Activated CD4-positive, CD25-positive, alpha-beta regulatory T cell (primary cell): ENCODE measurements at places on chromosomes 1 and 21.

DNA sequence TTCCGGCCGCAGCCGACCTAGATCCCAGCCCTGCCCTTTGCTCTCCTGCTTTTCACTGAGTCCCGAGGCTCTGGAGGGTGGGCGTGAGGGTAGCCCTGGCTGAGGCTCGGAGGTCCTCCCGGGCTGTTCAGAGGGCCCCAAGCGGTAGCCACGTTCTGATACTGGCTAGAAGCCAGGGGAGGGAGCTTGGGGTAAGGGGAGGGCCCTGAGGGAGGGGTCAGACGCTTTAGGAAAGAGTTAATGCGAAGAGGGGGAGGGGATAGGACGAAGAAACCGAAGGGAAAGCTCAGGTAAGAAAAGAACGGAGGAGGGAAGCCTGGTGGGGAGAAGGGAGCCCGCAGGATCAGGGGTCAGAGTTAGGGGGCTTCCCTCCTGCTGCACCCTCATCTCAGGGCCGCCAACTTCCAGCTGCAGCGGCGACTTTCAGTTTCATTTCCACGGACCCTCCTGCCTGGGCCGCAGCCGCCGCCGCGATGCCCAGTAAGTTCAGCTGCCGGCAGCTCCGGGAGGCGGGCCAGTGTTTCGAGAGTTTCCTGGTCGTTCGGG lies at the start of gene MOV10:
Gene MOV10 (plus strand): TSS at position 220 of the 546 bp plus-strand sequence. CDS start 254 bp downstream, at position 474.
- peak; percentile 31 for DNase-seq

GRCh38 chr1:44310006-44310405 lies 45.1 kb downstream of the ERI3 start:
- no peak for DNase-seq

- no peak for DNase-seq
Observed at GRCh38 chr1:89757532-89757931, 63.3 kb upstream of the LRRC8D start.

DNA sequence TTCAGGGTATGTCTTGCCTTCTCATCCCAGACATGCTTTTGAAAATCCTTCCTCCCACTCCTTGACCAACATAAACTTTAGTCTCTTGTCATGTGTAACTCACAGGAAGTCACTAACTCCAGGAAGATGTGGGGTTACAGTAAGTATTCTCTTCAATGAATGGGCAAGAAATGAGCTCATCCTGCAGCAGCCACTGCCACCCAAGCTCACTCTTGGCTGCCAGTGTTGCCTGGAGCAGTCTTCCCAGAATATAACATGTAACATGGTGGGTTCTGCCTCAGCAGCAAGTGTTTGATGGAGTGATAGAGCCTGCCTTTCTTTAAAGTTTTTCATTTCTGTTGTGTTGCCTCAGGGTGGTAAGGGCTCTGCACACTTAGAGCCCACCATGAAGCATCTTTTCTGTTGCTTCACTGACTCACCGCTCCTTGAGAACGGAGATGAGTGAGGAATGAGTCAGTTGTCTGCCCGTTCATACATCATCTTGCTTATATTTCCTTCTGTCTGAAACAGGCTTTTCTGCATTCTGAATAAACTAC lies 187.0 kb downstream of the TPR start:
- DNase-seq: no peak

- peak; percentile 7 for DNase-seq
Observed at GRCh38 chr1:236103646-236104218, 38.6 kb upstream of the GPR137B start.

- no peak for DNase-seq
Observed at GRCh38 chr1:32684167-32684811, 18.3 kb downstream of the SYNC start.

- DNase-seq: no peak
Observed at GRCh38 chr1:109228167-109228566, 14.4 kb downstream of the SARS1 start.

DNA sequence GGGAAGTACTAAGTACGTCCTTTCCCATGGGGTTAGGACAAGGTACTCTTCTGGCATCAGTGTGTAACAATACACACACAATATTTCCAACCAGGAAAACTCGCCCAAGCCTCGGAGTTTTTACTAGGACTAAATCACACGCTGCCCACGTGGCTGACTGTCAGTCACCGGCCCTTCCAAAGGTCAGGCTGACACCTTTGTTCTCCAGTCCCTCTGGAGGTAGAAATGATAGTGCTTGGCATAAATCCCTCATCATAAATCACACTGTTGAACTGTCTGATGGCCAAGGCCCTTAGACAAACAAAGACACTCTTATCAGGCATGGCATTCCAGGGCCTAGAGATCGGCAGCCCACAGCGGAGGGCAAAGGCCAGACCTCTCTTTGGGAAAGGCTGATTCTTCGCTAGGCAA lies 16.9 kb upstream of the SLAMF9 start:
- no peak for DNase-seq

DNA sequence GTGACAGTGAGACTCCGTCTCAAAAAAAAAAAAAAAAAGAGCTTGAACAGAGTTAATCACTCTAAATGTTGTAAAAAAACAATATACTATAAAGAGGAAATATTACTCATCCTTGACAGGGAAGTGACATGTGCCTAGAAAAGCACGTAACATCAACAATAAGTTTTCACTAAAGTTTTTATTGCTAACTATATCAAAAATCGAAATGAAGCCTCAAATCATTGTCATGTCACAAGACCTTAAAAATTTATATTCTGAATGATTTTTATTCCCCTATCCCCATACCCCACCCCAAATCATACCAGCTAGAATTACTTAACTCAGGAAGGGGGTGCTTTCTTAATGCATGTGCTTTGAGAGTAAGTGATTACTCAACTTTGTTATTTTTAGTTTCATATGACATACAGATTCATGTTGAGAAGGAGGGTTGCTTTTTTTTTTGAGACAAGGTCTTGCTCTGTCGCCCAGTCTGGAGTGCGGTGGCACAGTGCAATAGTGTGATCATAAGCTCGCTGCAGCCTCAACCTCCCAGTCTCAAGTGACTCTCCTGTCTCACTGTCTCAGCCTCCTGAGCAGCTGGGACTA lies 53.6 kb upstream of the MUTYH start:
- DNase-seq: no peak

DNA sequence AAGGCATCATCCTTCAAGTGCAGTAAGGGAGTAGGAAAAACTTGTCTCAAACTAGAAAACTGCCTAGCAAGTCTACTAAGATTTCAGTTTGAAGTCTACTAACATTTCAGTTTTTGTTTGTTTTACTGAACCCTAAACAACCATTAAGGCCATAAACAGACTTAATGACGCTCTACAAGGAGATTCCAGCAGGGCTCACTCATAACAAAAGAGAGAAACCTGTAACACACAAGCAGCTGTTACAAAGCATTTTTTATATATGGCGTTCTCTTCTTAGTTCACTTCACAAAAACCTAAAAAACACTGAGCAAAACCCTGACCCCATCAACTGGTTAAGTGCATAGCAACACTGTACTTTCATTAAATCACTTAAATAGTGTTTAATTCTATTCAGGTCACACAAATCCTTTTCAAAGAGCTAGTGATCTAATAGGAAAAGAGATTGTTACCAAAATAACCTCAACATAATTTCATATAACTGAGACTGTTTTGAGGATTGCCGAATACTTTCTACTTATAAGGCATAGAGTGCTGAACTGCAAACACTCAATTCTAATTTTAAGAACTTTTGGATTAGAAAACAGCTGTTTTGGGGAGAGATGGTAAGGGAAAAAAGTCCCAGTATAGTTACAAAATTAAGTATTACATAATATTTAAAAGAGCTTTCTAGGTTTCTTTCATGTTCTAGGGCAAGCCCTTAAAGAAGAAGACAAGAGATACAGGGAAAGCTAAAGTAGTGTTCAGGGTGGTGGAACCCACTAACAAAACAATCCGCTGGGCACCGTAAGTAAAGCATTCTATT lies 1.4 kb downstream of the B3GALNT2 start:
- DNase-seq: no peak

DNA sequence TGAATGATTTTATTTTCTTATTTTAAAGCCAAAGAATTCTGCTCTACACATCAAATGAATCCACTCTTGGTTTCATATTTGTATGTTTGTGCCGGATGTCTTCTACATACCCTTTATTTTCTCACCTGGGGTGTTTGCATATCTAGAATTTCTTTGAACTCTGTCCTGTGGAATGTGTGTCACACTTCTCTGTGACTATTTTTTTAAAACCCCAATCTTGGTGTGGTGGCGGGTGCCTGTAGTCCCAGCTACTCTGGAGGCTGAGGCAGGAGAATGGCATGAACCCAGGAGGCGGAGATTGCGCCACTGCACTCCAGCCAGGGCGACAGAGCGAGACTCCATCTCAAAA lies 35.4 kb downstream of the CENPF start:
- DNase-seq: no peak

- no peak for DNase-seq
Observed at GRCh38 chr1:205229399-205229871, 1.7 kb downstream of the TMCC2 start.

DNA sequence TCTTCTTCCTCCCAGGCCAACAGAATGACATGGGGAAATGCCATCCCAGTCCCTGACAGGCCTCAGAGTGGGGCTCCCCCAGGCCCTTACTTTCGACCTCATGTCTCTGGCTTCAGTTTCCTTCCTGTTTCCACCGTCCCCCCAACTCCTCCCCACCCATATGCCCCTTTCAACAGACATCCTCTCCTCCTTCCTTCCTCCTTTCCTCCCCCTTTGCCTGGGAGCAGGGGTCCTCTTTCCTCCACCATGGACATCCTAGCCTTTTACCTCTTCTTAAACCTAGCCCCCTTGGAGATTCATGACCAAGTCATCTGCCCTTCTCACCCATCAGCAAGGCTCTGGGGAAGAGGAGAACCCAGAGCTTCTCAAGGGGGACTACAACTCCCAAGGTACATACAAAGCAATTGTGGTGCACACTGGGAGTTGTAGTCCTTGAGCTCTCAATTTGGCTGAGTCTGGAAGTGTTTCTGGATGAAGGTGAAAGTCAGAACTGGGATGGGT lies 4.0 kb downstream of the ZBTB7B start:
- no peak for DNase-seq

- no peak for DNase-seq
Observed at GRCh38 chr1:119715542-119715941, 3.8 kb downstream of the PHGDH start.

DNA sequence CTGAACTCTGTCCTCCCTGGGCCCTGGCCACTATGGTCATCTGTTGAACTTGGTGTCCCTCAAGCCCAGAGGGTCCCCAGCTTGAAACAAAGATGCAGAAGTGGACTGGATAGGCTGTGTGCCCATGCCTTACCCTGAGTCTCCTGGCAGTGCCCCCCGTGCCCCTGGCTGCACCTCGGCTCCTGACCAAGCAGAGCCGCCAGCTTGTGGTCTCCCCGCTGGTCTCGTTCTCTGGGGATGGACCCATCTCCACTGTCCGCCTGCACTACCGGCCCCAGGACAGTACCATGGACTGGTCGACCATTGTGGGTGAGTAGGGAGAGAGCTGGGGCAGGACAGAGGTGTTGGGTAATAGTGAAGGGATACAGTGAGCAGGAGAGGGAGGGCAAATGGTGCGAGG lies 10.7 kb downstream of the TIE1 start:
- DNase-seq: no peak

- no peak for DNase-seq
Observed at GRCh38 chr1:21052034-21052433, 124.7 kb downstream of the EIF4G3 start.

GRCh38 chr1:51061231-51061918 lies 40.7 kb upstream of the C1orf185 start:
- no peak for DNase-seq

DNA sequence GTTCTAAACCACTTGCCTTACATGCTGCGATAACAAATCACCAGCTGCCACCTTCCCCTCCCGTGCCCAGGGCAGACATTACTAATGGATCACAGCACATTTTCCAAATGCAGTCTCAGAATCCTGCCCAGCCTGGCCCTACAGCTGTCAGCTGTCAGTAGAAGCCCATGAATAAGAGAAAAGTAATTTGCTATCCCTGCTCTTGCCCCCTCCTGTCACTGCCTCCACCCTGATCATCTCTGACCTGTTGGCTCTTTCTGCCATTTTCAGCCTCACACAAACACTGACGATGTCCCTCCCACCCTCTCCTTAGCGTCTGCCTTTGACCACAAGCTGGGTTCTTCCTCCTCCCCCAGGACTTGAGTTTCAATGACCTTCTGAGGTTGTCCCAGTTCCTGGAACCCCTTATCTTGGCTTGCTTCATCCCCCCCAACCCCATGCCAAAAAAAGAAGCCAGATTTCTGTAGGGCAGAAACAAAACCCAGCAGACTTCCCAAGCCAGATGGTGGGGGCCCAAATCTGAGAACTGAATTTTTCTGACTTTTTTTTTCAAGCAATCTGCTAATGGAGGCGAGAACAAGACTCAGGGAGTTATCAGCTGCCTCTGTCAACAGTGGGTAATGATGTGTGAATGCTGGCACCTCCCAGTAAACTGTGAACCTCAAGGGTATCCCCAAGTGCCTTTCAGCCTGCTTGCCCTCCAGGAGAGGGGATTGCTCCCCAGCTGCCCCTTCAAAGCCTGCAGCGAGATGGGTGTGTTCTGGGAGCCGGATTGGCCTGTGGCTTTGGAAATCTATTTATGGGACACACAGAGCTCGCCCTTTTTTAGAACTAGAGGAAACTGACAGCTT lies 216.5 kb upstream of the VAMP3 start:
- no peak for DNase-seq

DNA sequence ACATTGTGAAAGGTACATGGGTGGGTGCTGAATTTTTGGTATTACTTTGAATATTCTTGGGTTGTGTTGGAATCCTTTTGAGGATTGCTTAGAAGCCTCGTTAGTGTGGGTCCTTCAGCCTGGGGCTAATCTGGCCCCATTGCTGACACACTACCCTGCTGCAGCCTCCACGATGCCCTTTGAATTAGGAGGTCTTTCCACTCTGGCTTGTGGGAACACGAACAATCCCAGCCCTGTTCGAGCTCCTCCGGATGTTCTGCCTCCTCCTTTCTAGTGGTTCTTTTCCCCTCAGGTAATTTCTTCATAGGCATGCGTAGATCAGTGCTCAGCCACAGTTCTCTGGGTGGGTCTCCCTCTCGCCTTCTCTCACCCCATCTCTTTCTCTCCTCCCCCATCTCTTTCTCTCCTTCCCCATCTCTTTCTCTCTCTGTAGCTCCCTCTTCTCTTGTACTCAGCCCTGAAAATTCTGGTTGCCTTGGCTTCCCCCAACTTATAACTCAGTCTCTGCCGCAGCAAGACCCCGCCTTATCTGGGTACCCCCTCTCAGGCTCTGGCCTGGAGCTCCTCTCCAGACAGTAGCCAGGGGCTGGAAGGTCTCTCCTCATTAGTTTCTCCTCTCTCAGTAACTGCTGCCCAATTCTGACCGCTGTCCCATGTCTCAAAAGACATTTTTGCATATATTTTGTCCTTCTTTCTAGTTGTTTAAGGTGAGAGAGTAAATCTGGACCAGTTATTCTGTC lies 46.0 kb upstream of the SLC19A1 start:
- no peak for DNase-seq

- DNase-seq: no peak
Observed at GRCh38 chr1:228272331-228272791, 64.5 kb downstream of the OBSCN start.

- no peak for DNase-seq
Observed at GRCh38 chr1:92795166-92795565, 10.3 kb upstream of the EVI5 start.

DNA sequence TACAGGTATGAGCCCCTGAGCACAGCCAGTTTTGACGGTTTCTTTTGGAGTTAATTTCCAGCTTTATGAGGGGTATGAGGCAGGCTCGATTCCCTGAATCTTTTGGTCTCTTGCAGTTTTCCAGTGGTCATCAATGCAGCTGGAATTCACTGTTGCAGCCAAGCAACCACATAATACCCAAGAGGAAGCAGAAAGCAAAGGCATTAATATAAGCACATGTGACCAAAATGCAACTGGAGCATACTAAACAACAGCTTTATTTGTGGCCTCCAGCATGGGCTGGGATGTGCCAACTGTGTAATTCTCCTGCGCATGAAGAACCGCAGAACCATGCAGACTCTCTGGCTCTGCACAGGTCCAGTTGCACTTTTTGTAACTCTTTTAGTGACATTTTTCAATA lies 33.0 kb downstream of the DSCAM start:
- DNase-seq: no peak
